Ovary (tissue), 10 donors: ENCODE measurements at places on chromosomes 3 and 15.

- no peak for DNase-seq
Observed at GRCh38 chr15:25329696-25330095, 109.1 kb downstream of the UBE3A start.

- no peak for DNase-seq
Observed at GRCh38 chr15:100940767-100941379, 21.7 kb downstream of the LRRK1 start.

GRCh38 chr15:98745650-98746374 is 97.5 kb downstream of the IGF1R start:
- no peak for DNase-seq

- no peak for DNase-seq
Observed at GRCh38 chr15:53625260-53625659, 134.2 kb downstream of the WDR72 start.

GRCh38 chr15:87874896-87875711 is 381.4 kb downstream of the NTRK3 start:
- DNase-seq = no peak

DNA sequence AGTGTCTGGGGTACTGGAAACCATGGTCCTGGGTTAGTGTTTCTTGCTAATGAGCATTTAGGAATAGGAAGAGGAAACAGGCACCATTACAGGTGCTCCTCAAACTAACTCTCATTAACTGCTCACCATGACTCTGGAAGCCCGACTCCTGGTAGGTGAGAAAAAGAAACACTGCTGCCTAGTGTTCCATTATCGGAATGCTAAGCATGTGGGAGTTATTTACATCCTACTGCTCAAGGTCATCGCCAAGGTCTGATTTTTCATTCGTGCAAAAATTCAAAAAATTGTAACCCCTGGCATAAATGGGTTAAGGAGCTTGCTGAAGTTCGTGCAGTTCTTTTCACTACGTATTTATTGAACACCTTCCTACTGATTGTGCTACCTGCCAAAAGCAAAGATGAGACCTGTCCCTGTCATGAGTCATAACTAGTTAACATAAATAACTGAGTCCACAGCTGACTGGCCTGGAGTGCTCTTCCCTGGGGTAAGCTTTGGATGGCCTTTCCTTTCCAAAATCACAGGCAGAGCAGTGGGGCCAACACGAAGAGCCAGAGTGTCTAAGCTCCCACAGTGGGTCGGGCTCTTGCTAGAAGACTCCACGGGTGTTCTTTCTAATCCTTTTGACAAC is 22.7 kb upstream of the PAQR5 start:
- DNase-seq = no peak

DNA sequence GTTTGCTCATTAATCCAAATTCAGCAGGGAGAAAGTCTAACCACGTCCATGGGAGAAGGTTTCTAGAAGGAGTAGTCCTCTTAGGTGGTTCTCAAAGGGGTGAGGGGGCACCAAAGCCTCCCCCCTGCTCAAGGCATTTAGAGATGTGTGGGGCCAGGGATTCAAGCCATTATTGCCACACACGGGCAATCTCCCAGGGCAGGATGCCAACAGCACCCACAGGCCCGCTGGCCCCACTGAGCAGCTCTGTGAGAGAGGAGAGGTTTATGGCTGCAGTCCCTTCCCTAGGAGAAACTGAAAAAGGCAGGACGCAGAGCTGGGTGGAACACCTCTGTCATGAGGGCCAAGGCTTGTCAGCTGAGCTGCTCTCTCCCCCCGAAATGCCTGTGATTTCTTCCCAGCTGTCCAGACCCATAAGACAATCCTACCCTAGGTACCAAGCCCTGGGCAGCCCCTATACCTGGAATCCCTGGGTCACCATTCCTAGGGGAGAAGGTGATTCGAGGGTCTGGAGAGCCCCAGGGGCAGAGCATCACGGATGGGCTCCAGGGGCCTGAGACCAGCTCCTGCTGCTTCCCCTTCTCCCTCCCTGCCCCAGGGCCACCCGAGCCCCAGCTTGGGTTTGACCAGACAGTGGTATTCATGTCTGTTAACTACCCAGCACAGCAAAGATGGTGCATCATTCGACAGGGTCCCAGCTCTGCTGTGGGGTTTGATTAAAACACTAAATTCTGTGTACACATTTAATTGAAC is 39.0 kb downstream of the WHAMM start:
- DNase-seq = no peak

DNA sequence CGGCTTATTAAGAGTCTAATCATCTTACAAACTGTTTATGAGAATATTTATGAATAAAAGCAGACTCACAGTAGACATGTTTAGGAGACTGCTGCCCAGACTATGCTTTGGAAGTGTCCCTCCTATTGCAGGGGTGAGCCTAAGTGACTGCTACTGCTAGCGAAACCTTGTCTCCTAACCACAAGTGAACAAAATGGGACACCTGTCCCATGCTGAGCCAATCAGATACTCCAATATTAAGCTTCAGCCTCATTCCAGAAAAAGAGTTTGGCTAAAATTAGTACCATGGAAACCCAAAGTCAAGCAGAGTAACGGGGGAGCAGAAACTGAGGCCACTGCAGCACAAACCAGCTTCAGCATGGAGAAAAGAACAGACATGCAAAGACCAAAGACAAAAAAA is 4.6 kb downstream of the DENND6A start:
- no peak for DNase-seq

DNA sequence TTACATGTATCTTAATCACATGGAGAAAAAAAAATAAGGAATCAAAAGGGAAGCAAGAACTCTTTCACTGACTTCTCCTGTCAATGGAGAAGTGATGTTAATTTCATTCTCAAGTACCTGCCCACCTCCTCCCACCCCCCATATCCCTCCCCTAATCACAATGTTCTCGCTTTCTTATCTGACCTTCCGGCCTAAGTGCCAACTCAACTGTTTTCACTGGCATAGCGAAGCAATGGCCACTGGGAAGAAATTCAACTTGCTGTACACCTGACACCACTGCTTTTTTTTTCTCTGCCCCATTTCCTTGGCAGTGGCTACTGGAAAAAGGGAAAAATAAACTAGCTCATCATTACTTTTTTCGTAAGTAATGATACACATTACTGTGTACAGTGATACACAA is 3.8 kb downstream of the SGO1 start:
- no peak for DNase-seq

- DNase-seq = no peak
Observed at GRCh38 chr15:34701536-34701935, 53.3 kb downstream of the GJD2 start.

GRCh38 chr3:178645503-178645902 is 109.3 kb downstream of the KCNMB2 start:
- no peak for DNase-seq
